Fibroblast of skin of right biceps (primary cell): ENCODE measurements at places on chromosomes 13 and 19.
A peak's percentile ranks its signal among the peaks of the same experiment; 100 is the strongest.

DNA sequence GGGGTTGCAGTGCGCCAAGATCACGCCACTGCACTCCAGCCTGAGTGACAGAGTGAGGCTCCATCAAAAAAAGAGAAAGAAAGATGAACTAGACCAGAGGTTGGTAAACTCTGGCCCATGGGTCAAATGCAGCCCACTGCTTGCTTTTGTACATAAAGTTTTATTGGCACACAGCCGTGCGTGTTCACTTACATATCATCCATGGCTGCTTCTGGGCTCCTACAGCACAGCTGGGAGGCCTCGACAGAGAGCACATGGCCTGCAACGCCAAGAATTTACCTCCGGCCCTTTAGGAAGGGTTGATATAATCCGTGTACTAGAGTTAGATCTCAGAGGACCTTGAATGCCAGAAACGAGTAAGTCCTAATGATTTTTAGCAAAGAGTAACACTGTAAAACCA lies 46.0 kb downstream of the GNG7 start:
- no peak for DNase-seq

DNA sequence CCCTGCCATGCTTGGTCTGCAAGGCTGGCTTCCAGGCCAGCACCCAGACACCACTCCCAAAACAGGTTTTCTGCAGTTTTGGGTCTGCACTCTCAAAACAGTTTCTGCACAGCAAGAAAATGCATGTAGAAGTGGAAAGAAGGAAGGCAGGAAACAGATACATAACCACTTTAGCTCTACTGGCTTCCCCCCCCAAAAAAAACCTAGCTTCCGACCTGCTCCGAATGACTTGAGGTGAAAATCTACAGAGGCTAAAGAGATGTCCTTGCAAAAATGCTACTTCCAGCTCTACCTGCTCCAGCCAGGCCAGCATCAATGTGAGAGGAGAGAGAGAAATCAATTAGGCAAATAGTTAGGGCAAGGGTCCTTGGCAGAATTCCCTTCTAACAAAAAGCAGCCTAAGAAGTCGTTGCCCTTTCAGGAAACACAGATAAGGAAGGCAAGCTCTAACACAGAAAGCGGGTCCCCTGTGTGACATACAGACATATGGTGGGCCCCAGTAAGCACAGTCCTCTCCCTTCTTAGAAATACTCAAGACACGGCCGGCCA lies 3.4 kb downstream of the C19orf12 start:
- no peak for DNase-seq

DNA sequence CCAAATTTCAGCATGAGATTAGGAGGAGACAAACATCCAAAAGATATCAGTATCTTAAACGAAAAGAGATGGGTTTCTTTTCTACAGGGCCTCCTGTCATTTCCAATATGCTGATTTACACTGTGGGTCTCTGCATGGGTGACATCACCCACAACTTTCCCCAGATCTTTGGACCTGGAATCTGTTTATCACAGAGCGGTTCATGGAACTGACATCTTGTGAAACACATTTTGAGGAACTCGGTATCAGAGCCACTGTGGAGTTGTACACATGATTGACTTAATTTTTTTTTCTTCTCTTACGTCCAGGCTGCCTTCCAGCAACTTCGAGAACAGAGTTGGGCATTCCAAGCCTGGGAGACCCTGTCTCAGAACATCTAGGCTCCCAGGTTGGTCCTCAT lies 80.2 kb upstream of the SERP2 start:
- no peak for DNase-seq

GRCh38 chr19:37874784-37875183 lies 31.6 kb downstream of the WDR87 start:
- DNase-seq = no peak

- peak; percentile 80 for DNase-seq
These were observed 28.4 kb downstream of the SAE1 start for GRCh38 chr19:47158879-47159503.

- DNase-seq = peak; percentile 71
These were observed 154.4 kb downstream of the GGACT start for GRCh38 chr13:100434010-100434763.

GRCh38 chr13:96475103-96475502 lies 385.2 kb downstream of the HS6ST3 start:
- DNase-seq = no peak

DNA sequence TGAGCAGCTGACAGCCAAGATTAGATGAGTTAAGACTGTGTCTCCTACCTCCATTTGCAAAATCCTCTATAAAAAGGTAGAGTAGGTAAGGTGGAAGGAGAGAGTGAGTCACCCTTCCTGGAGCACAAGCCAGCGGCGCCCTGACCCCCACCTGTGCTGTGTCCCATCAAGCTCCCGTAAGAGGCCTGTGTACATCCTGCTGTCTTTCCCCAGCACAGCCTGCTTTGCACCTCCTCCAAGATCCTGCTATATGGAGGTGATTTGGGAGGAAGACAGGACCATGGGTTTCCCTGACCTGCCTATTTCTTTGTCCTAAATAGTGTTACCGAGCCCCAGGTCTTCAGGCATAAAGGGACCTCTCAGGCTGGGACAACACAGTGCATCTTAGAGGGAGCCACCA lies 62.3 kb upstream of the UQCRFS1 start:
- DNase-seq = no peak

DNA sequence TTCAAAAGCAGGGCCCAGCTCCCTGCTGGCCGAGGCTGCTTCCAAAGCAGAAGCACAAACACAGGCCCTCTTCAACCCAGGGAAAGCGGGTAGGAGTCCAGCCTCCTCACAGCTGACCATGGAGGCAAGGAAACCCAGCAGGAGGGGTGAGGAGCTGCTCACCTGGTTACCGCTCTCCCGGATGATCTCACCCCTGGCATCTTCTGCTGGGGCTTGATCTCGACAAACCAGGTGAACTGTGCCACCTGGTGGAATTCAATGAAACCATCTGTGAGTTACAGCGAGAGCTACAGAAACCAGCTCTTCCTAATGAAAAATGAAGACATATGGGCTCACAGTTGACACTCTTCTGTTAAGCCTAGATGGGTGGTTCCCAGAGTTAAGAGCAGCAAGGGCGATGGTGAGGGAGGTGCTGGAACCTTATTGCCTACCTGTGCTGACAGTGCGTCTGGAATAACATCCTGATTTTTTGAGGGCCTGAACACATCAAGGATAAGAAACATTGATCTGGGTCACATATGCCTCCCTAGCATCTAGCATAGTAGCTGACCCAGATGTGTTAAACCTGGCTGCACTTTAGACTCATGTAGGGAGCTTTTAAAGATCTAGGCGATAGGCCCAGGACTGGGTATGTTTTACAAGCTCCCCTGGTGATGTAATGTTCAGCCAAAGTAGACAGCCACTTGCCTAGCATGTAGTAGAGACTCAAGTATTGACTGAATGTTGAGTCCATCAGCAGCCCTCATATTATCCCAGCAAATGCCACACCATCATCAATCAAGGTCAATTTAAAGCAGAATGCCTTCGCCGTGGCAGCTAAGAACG lies 6.1 kb downstream of the DHRS12 start:
- DNase-seq = peak; percentile 59

DNA sequence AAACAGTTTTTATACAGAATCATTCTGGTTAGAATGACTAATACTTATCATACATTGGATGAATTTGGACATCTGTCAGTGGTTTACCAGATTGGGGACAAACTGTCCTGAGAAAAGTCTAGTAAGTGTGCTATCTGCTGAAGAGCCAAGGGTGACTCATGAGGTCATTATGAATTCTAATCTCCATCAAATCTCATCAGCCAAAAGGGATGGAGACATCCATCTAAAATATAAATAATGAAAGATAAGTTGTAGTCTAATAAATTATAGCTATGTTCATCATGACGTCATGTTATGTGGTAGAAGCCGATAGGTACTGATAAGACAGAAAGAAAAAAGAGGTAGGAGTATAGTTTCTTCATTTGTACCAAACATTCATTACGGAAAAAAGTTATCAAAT lies 804.4 kb downstream of the PCDH9 start:
- DNase-seq = peak; percentile 68

DNA sequence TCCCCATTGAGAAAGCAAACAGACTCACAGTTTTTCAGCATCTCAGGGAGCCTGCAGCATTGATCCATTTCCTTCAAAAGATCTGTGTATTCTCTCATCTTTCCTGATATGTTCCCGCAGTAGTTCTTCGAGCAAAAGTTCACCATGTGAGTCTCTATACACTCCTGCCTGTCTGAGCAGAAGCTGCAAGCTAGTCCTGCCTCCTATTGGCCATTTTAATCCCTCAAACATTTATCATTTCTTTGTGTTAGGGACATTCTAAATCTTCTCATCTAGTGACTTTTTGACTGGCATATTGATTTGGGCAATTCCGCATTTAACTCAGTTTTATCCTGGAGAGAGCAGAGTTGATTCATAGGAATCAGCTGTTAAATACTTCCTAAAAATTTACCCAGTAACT lies 660.4 kb upstream of the KLF12 start:
- no peak for DNase-seq

DNA sequence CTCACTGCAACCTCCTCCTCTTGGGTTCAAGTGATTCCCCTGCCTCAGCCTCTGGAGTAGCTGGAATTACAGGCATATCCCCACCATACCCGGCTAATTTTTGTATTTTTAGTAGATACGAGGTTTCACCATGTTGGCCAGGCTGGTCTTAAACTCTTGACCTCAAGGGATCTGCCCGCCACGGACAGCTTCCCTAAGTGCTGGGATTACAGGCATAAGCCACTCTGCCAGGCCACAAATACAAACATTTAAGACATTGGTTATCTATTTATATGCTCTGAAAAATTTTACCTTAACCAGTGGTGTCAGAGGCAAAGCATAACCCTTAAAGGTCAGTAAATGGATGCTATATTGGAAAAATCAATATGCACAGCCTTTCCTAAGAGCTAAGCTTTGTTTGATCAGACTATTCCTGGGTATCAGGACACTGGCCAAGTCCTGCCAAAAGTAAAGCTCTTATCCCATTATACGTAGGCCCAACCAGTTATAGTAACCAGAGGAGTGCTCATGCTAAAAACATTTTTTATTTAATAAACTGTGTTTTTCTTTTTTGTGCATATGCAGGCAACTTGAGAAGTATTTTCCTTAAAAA lies 56.4 kb upstream of the STARD13 start:
- no peak for DNase-seq

DNA sequence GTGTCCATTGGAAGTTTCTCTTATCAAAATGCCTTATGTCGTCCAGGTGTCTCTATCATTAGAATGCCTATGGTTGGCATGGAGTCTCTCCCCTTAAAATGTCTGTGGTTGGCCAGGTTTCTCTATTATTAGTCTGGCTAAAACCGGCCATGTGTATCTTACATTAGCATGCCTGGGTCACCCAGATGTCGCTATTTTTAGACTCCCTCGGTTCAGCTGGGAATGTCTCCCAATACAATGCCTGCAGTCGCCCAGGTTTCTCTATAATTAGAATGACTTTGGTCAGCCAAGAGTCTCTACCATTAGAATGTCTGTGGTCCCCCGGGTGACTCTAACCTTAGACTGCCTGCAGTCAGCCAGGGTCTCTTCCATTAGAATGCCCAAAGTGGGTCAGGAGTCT lies 1536.1 kb downstream of the UQCRFS1 start:
- no peak for DNase-seq

- no peak for DNase-seq
These were observed 606.5 kb downstream of the UQCRFS1 start for GRCh38 chr19:28606269-28607032.

DNA sequence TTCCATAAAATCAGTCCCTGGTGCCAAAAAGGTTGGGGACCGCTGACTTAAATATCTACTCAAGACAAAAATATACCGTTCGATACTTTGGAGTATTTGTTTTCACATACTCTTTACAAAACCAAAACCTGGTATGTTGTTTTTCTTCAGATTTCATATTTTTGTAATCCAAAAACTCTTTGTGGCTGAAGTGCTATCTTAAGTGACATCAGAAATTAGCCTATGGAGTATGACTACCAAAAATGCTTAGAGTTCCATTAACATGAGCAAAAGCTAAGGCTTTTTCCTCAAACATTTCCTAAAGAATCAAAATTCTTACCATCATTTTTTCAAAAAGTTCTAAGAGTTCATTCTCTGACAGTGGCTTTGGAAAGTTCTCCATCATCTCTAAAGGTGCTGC lies 52.0 kb downstream of the DIAPH3 start:
- DNase-seq = peak; percentile 66

DNA sequence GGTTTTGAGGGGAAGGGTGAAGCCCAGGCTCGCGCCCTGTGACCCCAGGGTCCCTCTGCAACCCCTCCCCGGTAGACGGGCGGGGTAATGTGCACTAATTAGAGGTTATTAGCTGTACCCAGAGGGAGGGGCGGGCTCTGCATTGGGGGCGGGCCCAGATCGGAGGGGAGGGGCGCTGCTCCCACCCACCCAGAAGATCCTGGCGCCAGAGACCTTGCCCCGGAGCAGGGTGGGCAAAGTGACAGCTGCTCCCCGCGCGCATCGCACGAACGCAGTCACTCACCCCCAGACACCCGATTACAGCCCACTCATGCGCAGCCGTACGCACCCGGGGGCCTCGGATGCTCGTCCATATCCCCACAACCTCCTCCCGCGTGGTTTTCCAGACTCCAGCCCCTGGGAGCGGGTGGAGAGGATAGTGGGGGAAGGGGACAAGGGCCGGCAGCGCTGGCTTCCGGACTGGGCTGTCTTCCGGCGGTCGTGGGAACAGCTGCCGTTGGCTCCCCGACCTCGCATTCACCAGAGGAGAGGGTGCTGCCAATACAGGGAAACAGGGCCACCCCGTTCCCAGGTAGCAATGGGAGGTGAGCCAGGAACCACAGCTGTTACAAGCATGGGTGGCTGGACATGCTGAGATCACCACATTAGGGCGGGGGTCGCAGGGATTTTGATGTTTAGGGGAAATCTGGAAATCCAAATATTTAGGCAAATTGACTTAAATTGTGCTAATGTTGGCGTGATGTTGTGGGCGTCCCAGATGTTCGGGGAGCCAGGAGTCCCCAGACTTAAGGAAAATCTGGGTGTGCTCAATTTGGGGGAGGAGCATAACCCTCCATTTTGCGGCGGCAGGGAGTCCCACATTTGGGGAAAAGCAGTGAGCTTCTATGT lies 2.9 kb upstream of the HOOK2 start:
- peak; percentile 77 for DNase-seq

GRCh38 chr13:35720690-35721554 lies 244.4 kb upstream of the MAB21L1 start:
- DNase-seq = peak; percentile 75

DNA sequence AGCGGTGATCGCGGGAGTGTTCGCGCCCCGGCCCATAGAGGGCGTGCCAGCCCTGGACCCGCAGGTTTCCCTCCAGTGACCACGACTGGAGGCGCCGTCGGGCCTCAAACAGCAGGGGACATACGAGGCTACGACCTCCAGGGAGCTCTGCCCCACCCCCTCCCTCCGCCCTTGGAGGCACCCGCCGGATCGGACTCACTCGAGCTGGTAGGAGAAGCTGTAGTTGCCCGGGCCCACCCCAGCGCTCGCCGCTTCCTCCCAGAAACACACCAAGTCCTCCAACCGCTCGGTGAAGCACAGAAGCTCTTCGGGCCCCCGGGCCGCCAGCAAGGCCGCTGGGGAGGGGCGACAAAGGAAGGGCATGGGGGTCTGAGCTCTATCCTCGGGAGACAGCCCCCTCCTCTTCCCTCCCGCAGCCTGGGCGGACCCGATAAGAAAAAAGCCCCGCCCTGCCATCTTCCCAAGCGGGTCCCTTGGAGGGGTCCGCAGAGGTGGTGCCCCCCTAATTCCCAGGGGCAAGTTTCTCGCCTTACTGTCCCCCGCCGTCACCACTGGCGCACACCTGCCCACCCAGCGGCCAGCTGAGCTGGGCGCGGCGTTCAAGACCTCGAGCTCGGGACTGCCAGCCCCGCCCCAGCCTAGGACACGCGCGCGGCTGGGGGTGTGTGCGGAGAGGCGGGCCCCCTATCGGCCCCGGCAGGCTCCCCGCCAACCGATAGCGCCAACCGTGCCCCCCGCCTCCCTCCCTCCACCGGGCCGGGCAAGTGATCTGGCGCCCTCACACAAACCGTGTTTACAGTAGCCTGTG lies 1.0 kb downstream of the EPOR start:
- no peak for DNase-seq

GRCh38 chr19:12899891-12900518 lies 9.0 kb downstream of the GCDH start:
- DNase-seq = no peak
